Gastroesophageal sphincter (tissue), 4 donors: ENCODE measurements at places on chromosomes 7 and 10. TPM values are rescaled to one million over a fixed set of nuclear protein-coding genes. Genes with fewer than 3 reads are reported as not detected.

GRCh38 chr10:43361547-43362190, 9.8 kb upstream of the FXYD4 start:
- ATAC-seq = no peak

ASZ1 gene
- total RNA-seq = not detected

FAM180A gene
- total RNA-seq = 8.5 TPM

GRCh38 chr10:34758447-34758996, 56.6 kb downstream of the PARD3 start:
- ATAC-seq = no peak

CSGALNACT2 gene
- total RNA-seq = 31.9 TPM

HDAC9 gene
- total RNA-seq = 83.8 TPM

DNA sequence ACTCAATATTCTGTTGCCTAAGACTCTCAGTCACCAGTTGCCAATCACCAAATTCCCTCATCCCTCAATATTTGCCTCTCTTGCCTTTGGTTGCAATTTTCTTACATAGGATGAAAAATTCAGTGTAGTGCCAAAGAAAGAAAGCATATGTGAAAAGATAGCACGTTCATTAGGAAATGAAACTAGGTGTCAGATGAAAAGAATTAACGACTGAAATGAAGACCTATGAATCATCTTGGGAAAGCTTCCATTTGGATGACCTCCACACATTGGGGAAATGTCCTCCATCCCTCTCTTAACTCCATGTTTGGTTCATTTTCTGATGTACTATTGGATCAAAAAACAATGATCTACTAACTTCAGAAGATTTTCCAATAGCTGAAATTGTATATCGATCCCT, 145.1 kb upstream of the MEOX2 start:
- no peak for ATAC-seq

- no peak for ATAC-seq
These were observed 193.4 kb upstream of the MBL2 start for GRCh38 chr10:52965938-52966401.

DNA sequence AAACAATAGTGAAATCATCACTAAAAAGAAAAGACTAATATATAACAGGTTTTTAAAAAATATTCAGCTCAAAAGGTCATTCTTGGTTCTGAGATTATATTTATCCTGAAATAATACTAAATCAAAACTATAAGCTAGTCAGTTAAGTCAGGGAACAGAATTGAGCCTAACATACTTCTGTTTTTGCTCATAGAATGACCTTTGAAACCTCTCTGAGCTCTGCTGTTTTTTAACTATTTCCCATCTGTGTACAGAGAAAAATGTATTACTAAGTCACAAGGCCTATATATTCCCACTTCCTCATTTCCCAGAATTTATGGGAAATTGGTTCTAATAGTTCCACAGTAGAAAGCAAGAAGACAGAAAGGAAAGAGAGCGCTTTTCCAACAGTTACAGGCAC, 346.8 kb upstream of the ETV1 start:
- no peak for ATAC-seq

GRCh38 chr10:83283151-83283550, 856.2 kb upstream of the GHITM start:
- no peak for ATAC-seq

CYP2W1 gene
- total RNA-seq = not detected

DNA sequence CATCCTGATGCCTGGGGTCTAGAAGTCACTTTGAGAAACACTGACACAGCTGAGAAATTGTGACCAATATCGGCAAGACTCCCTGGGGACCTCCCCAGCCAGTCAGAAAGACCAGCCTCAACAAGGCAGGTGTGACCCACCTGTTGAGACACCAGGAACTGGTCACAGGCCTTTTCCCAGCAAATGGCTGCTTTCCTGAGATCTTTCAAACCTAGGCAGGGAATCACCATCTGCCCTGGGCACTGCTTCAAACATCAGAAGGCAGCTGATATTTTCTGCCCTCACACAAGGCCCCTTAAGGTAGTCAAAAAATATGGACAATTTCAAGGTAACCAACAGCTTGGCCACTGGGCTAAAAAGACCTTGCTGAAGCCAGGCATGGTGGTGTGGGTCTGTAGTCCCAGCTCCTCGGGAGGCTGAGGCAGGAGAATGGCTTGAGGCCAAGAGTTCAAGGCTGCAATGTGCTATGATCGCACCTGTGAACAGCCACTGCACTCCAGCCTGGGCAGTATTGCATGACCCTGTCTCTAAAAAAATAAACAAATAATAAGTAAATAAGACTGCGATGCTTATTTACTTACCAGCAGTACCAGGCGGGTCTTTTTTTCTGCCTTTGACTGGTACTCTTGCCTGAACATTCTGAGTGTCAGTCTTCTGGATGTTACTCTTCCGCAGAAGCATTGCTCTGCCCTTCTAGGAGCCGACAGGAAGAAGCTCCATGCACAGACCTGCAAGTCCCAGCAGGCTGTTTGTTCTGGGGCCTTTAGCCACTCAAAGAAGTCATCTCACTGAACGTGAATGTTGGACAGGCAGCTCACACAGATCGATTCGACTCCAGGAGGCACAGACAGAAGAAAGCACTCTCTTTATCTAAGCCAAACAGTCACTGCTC, 59.7 kb downstream of the SORBS1 start:
- no peak for ATAC-seq

DNA sequence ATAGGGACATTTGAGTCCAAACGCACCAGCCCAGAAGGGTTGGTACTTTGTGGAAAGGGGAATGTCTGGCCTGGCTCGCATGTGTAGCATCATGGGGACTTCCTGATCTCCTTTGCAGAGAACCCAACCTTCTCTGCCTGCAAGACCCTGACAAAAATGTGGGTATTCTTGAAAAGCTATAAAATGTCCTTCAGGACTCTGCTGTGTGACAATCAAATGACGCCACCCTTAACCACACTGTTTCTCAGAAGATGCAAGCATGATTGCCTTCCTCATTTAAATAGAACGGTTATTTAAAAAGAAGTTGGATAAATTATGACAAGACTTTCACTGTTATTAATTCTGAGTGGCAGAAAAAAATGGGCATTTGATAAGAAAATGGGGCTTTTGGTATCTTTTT, 15.1 kb upstream of the GPR15LG start:
- no peak for ATAC-seq

- ATAC-seq = no peak
These were observed 17.0 kb downstream of the TMEM236 start for GRCh38 chr10:17768957-17769356.

- ATAC-seq = no peak
These were observed 142.7 kb upstream of the STEAP4 start for GRCh38 chr7:88449410-88449809.

GRCh38 chr7:3721422-3721821, 420.4 kb downstream of the SDK1 start:
- ATAC-seq = no peak
